Keratinocyte (primary cell): ENCODE measurements at places on chromosomes 4 and X.

GRCh38 chrX:70998411-70999027 lies 67.6 kb upstream of the SLC7A3 start:
- peak; percentile 38 for DNase-seq

DNA sequence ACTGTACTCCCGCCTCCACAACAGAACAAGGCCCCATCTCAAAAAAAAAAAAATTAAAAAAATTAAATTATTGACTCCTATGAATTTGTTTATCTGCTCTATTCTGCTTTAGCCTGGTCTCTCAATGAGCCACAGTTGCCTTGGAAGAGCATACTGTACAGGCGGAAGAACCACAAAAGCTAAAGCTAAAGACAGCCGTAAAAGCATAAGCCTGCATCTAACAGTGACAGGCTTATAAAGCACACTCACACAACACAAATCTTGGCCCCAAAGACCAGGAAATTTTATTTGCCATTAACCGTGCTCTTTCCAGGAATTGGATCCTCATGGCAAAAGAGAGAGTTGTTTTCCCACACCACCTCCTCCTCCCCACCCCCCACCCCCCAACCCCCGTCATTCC lies 53.5 kb upstream of the KLF3 start:
- DNase-seq: no peak

DNA sequence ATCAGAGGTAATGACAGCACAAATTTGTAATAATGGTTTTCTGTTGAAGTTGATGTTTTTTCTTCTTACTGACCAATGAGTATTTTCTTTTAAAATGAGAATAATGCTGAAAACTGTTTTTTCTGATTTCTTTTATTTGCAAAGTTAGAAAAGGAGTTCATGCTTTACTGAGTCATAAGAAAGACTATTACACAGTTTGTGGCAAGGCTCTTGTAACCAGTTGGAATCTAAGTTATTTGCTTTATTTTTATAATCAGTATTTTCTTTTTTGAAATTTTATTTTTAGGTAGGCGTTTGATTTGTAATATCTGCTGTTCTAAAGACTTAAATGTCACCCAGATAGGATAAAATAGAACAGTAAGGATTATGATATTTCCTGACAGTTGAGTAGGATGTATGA lies 25.5 kb downstream of the ANAPC4 start:
- DNase-seq: no peak

- no peak for DNase-seq
These were observed 9.5 kb upstream of the TLR8 start for GRCh38 chrX:12896935-12897334.
